Left forelimb (tissue), 1 donor: ENCODE measurements at places on chromosomes 1 and 21.

GRCh38 chr21:40902993-40903392 is 56.0 kb upstream of the DSCAM start:
- DNase-seq = no peak

DNA sequence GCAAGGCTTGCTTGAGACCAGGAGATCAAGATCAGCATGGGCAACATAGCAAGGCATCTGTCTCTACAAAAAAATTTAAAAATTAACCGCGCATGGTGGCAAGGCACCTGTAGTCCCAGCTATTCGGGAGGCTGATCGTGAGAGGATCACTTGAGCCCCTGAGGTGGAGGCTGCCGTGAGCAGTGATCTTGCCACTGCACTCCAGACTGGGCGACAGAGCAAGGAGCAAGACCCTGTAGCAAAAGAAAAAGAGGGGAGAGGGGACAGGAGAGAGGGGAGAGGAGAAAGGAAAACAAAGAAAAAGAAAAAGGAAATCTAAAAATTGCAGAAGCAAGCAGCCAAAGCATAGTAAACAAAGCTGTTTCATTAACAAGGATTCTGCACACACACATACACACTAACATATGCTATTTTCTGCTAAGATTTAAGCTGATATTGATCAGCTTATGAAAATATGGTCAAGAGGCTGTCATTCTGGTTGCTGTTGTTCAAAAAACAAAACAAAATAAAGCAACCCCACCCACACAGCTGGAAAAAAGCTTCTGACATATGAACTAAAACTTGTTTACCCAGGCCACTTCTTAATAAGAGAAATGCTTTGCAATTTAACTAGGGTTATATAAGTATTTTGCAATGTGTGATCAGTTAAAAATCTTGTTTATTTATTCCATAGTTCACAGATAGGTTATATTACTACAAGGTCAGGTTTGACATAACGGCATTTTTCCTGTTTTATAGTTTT is 1.8 kb downstream of the ARNT start:
- no peak for DNase-seq

- DNase-seq = no peak
Observed at GRCh38 chr1:64030411-64030810, 173.0 kb upstream of the UBE2U start.

DNA sequence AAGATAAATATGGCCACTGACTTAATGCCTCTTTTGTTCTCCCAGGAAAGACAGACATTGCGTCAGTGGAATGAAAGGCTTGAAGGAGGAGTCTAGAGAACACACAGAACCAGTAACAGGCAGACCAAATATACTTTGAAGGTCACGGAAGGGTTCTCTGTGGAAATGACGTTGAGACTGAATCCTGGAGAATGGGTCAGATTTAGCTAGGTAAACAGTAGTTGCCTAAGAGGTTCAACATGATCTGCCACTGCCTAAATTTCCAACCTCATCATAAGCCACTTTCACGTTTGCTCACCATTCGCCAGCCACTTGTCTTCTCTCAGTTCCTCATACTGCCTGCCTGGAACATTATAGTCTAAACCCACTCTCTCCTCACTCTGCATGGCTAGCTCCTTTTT is 20.5 kb downstream of the PLA2G4A start:
- no peak for DNase-seq

DNA sequence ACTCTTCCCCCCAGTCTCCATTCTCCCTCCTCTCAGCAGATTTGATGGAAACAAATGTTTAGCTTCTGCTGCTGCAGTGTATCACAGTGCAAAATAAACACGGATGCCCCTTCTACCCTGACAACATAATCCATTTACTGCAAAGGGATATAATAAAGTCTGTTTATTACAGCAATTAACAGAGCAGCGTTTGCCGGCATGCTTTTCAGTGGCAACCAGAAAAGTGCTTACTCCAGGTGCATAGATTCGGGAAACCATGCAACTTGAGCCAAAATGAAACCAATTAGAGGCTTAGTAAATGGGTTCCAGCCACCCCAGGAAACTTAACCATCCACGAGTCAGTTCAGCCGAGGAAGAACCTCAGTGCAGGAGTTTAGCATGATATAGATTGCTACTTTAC is 12.9 kb upstream of the LEMD1 start:
- no peak for DNase-seq

- DNase-seq = no peak
Observed at GRCh38 chr1:96992871-96993270, 271.3 kb downstream of the PTBP2 start.

DNA sequence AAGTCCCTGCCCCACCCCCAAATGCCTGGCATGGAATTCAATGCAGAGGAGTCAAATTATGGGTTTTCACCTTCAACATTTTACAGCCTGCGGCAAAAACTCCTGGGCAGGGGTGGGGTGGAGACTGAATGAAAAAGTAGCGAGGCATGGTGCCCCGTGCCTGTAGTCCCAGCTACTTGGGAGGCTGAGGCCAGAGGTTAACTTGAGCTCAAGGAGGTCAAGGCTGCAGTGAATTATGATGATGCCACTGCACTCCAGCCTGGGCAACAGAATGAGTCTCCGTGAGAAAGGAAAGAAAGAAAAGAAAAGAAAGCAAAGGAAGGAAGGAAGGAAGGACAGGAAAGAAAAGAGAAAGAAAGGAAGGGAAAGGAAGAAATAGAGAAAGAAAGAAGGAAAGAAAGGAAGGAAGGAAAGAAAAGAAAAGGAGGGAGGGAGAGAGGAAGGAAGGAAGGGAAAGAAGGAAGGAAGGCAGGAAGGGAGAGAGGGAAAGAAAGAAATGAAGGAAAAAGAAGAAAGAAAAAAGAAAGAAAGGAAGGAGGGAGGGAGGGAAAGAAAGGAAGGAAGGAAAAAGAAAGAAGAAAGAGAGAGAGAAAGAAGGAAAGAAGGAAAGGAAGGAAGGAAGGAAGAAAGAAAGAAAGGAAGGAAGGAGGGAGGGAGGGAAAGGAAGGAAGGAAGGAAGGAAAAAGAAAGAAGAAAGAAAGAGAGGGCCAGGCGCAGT is 11.1 kb downstream of the LEMD1 start:
- DNase-seq = no peak

DNA sequence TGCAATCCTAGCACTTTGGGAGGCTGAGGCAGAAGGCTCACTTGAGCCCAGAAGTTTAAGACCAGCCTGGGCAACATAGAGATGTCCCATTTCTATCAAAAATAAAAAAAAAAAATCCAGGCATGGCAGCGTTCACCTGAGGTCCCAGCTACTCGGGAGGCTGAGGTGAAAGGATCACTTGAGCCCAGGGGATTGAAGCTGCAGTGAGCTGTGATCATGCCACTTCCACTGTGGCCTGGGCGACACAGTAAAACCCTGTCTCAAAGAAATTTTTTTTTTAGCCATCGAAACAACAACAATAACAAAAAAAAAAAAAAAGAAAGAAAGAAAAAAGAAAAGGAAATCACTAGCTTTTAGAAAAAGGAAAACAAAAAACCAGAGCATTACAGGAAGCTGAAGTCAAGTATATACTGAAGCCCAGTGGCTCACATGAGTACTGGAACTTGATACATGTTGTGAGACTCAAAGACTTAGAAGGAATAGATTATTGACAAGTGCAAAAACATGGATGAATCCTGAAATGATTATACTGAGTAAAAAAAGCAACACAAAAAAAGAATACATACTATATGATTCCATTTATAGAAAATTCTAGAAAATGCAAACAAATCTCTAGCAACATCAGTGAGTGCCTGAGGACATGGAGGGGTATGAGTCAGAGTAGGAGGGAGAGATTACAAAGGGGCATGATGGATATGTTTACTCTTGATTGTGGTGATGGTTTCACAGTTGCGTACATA is 6.1 kb upstream of the RABGAP1L start:
- DNase-seq = no peak

- no peak for DNase-seq
Observed at GRCh38 chr1:59083946-59084865, 212.7 kb upstream of the FGGY start.

DNA sequence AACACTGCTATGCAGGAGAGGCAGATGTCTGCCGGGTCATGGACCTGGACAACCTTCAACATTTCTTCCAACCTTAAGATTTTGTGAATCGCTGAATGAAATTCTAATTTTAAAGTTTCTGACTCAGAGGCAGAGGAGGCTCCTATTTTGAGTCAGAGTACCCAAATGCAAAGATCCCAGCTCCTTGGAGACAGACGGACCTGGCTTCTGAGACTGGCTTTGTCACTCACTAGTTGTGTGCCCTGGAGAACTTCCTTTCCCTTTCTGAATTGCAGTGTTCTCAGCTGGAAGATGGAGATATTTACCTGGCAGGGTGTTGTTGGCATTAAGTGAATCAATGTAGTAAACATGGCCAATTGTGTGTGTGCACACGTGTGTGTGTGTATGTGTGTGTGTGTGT is 51.9 kb downstream of the IER5 start:
- peak; percentile 44 for DNase-seq

DNA sequence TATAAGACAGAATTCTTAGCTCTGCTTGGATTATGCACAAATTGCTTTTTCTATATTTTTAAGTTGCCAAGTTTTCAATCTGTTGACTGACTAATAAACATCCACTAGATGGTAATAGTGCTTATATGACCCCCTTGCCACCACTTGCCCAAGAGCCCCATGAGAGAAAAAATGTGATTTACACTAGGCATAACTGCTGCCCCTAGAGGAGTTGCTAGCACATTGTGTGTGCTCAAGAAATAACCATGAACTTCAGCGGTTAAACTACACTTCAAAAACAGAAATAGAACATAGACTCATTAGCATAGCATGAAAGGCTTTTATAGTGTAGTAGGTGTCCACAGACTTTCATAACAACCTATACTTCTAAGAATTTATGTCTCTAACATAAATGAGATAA is 61.4 kb downstream of the BRINP3 start:
- no peak for DNase-seq

GRCh38 chr1:161119092-161119903 is 1.4 kb downstream of the NIT1 start:
- no peak for DNase-seq

DNA sequence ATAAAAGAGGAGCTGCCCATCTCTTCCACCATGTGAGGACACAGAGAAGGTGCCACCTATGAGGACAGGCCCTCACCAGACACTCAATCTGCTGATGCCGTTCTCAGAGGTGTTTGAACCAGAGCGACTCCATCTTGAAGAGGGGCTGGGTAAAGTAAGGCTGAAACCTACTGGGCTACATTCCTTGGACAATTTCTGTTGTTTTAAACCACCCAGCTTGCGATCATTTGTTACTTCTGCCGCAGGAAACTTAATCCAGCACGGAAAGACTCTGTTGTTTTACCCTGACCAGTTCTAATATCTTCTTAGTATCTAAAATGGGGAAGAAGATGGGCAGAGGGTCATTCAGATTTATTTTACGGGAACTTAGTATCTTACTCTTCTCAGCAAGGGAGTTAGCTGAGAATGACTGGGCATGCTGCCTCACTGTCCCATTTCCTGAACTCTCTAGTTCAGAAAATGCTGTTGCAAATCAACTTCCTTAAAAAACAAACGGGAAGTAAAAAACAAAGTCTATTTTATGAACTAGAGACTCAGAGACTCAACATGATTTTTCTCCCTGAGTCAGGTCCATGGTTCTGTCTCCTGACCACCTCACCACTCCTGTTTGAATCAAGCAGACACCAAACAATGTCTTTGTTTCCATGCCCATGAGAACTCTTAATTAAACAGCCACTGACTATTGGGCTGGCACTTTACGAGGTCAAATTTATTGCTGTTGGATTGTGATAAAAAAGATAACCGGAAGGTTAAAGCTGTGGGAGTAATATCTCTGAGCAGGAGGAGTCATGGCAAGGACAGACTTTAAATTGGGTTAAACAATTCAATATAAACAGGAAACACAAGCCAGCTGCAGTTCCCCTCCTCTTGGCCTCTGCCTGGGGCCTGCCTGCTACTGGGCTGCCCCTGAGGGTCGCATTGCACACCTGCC is 23.8 kb upstream of the IFNAR1 start:
- DNase-seq = no peak

- DNase-seq = no peak
Observed at GRCh38 chr1:152959801-152960451, 10.5 kb upstream of the SPRR4 start.

- DNase-seq = no peak
Observed at GRCh38 chr1:240337781-240338180, 246.1 kb downstream of the FMN2 start.

GRCh38 chr1:32719681-32720275 is 17.2 kb upstream of the SYNC start:
- DNase-seq = no peak

DNA sequence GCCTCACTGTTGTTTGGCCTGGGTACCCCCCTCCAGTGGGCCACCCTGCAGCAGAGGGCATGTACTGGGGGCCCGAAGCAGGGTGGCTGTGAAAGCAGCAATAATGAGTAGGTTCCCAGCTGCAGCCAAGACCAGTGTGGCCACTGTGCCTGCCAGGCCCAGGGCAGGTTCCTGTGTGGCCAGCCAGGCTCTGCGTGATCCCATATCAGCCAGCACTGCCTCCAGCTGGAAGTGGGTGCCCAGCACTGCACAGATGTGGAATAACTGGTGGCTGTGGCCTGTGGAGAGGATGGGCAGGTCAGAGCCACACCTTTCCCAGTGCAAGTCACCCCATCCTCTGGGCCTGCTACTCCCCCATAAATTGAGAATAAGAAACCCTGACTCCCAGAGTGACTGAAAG is 2.1 kb downstream of the BGLAP start:
- no peak for DNase-seq

DNA sequence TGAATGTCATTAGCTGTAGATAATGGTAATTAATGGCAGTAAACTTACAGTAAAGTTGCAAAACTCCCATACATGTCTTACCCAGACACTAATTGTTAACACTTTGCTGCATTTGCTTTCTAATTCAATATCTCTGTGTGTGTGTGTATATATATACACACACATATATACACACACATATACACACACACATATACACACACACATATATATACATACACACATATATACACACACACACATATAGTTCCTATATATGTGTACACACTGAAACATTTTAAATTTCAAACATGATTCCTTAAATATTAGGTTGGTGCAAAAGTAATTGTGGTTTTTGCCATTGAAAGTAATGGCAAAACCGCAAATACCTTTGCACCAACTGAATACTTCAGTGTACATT is 3.7 kb upstream of the EPHX1 start:
- DNase-seq = no peak

- no peak for DNase-seq
Observed at GRCh38 chr1:48743480-48743879, 33.2 kb downstream of the BEND5 start.
